ENCODE measurements at places on chromosomes 5 and 9.

DNA sequence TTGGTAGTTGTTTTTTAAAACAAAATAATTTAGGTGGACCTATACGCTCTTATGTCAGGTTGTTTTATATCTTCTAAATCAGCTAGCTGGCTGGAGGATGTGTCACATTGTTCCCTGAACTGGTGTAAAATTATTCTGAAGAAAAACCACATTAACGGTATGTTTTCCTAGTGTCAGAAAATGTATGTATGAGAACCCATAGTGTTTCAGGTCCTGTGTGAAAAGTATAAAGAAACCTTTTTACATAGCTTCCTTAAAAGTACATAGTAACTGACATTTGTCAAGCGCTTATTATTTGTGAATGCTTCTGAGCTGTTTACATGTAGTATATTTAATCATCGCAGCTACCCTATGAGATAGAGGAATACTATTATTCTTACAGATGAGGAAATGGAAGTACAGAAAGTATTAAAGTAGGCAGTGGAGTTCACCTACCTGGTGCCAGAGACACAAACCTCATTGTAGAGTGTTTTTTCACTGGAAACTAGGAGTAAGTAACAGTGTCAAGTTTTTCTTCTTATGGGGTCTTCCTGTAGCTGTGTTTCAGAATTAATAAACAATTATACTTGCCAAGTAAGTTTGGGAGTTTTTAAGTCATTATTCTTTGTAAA, 10.4 kb upstream of the FAM120AOS start:
- DNase-seq, result no peak

GRCh38 chr9:105900123-105900522, 205.8 kb downstream of the TMEM38B start:
- no peak for DNase-seq

GRCh38 chr9:126515873-126516505, 97.7 kb upstream of the LMX1B start:
- DNase-seq, result no peak

GRCh38 chr9:122364783-122365150, 6.1 kb upstream of the PTGS1 start:
- no peak for DNase-seq

DNA sequence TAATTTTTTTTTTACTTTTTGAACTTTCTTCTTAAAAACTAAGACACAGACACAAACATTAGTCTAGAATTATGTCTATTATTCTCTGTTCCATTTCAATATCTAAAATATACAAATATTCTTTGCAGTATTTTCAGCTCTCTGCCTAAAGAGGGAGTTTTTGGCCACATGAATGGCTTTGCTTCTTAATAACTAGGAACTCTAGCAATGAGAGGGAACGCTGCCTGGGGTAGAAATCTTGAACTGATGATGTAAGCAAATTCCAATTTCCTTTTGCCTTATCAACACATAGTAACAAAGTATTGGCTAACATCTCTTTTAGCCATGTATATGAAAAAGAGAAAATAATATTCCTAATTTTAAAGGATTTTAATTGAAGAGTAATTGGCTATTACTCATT, 51.9 kb downstream of the SLC25A46 start:
- DNase-seq, result no peak

- no peak for DNase-seq
These were observed 218.3 kb upstream of the ZNF462 start for GRCh38 chr9:106644661-106645060.

DNA sequence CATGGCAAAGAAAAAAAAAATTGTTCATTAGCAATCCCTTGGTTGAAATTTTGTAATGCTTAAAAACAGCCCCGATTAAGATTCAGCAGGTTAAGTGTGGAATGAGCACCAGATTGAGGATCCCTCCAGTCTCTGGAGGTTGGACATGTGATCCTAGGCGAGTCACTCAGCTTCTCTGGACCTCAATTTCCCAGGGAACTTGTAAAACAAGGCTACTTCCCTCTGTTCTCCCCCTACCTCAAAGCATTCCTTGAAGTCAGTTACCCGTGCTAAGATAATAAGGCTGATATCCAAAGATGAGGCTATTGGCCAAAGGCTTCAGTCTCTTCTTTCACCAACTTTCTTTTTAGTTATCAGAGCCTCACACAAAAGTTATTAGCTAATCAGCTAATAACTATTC, 2.9 kb downstream of the KLHL3 start:
- no peak for DNase-seq

DNA sequence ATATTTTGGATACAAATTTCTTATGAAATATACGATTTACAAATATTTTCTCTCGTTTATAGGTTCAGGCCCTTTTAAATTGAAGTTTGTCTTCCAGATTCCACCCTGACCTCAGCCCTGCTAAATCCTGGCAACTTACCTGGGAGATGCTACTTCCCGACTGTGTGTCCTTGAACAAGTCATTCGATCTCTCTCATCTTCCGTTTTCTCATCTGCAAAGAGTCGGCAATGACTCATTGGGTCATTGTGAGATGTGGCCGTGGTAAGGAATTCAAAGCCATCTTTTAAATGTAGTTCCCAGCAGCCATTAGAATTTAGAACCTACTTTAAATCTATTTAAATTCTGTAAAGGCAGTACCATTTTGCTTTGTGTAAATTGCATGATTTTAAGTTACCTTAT, 72.5 kb downstream of the LHX2 start:
- no peak for DNase-seq

DNA sequence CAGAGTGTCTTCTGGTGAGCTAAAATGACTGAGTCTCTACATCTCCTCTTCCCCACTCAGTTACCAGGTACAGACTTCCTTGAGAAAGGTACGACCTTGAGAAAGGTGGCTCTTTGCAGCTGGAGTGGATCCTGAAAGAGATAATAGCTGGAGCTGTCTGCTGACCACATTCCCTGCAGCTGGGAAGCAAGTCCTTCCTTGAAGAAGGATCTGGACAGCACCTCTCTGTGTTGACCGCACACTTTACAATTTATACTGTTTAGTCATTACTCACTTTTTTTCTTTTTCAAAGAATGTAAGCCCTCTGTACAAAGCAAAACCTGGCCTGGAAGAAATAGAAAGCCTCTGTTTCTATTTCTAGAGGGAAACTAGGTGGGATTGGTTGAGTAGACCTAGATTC, 148.8 kb downstream of the MACIR start:
- DNase-seq, result no peak

DNA sequence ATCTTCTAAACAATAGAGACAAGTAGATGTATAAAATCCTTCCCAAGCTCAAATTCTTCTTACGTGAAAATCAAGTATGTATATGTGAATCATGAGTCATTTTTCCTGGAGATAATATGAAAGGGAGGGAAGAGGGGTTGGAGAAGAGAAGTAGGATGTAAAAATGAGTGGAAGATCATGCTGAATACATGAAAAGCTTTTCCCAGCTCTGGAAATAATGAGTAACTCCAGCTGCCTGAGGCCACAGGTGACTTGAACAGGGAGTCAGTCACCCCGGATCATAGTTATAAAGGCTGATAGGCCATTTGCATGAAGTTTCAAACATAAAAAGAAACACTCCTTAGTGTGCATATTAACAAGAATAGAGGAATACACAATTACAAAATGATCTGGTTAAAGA, 486.7 kb downstream of the EFNA5 start:
- no peak for DNase-seq

GRCh38 chr9:16459421-16460148, 410.9 kb downstream of the BNC2 start:
- DNase-seq, result no peak

DNA sequence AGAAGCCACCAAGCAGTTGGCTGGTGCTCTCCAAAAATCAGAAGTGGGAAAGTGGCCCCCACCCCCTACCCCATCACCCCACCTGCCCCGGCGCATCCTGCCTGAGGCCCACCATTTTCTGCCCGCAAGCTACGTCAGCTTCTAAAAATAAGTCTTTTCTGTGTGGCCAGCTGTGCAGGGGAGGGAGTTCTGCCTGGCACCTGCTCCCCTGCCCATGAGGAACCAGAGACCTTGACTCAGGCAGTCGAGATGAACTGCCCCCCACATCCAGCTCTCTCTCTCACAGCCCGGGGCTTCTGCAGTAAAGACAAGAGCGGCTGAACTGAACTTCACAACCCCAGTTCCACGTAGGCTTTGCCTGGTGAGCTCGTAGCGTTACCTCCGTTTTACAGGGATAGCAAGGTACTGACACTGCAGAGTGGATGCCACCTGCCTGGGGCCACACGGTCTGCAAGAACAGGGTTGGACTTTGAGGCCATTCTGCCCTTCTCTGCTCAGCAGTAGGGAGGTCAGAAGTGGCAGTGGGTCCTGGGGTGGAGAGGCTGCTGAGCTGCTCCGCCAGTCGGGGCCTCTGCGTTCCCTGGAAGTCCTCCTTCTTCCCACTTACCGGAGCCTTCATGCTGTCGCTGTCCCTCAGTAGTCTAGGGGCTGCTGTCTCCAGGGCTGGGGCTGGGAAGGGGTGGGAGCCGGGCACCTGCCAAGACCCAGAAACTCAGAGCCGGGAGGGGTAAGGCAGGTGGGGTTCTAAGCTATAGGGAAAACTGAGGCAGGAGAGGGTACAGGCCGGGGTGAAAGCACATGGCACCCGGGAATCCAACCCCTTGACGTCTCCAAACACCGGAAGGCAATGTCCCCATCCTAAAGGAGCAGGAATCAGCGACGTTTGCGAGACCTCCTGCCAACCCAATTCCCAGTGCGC, 781 bp downstream of the ST6GALNAC4 start:
- DNase-seq, result no peak

- DNase-seq, result no peak
These were observed 101.6 kb upstream of the BASP1 start for GRCh38 chr5:17115855-17116254.

DNA sequence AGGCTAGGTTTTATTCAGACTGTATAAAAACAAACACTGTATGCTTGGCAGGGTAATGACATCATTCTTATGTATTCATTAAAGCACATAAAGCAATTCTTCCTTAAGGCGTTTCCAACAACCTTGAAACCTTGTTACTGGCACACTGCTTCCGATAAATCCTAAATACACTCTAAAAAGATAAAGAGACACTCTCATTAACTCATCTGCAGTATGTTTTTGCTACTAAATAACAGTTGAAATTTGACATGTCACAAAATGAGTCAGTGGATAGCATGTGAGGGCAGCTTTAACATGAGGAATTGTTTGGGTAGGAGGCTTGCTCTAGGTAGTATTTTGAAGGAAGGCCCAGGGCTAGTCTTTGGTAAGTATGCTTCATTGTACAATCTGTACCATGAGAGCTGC, 13.7 kb downstream of the YIPF5 start:
- DNase-seq, result no peak

GRCh38 chr5:122311961-122312590, at the start of gene SNCAIP:
Gene SNCAIP, plus strand, starts transcription at chr5:122312237. Its CDS starts 78,898 bp downstream, at chr5:122391135.
- DNase-seq, result no peak

DNA sequence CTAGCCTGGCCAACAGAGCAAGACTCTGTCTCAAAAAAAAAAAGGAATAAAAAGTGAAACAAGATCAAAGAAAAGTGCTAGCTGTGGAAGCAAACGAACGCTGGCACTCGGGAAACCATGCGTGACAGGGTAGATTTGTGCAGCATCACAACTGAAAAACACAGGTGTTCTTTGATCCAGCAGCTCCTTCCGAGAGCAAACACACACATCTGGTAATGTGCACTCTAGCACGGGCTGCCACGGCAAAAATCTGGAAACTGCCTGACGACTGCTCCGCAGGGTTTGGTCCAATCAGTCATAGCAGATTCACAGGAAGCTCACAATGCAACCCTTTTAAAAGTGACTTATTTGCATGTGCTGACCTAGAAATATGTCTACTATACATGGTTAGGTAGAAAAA, 80.0 kb downstream of the SYK start:
- DNase-seq, result no peak

DNA sequence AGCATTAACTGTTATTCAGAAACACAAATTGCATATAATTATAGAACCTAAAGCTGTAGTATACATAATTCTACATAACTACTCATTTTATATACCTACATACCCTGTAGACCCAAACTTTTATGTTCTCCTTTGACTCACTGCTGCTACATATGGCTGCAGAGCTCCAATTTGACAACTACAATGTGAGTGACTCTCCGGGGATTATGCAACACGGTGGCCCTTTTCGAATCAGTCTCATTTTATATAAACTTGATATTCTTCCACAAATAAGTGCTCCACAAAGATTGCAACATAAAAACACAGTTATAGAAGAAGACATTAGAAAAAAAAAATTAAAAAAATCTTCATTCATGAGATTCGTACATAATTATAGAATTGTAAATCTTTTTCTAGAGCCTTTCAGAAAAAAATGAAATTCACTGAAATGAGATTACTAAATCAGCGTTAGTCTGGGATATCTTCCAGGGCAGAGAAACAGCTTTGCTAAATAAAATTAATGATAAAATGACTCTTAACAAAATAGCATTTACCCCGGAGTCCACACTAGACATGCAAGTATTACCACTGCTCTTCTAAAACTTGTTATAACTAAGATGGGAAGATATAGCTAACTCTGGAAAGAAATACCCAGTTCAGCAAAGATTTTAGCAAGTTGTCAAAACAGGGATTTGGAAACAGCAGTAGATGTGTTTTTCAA, 52.6 kb downstream of the SRFBP1 start:
- no peak for DNase-seq

DNA sequence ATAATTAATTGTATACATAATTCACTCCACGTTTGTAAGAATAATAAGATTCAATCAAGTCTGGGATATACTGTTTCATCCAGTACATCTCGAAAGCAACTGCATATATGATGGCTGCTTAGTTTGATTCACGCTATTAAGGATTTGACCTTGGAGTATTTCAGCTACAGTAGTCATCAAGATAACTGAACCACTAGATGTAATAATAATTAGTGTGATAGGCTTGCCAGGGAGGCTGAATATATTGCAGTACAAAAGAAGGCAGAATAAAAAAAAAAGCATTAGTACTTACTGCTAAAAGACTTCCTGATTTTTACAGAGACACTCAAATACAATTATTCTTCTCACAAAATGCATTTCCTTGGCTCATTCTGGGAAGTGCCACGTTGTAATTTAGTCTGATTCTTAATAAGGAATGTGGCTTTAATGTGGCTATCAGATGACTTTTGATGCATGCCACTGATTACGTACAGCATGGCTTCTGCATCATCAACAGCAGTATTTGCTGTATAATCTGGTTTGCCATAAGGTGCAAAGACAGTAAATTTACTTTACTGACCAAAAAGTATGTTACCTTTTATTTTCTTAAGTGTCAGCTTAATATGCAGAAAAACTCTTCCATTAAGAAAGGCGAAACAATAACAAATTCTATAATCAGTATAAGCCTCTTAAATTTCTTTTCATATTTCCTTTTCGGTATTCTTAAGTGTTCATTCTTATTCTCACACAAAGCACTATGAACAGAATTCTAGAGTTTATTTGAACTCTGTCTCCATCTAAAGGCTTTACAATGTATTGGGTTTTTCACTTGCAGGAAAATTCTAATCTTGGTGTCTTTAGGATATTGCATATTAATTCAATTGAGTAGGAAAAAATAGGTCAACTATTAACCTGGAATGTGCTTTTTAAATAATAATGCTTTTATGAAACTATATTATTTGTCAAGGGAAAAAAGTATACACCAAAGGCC, 166.4 kb downstream of the SLF1 start:
- no peak for DNase-seq

GRCh38 chr5:6496207-6496584, 47.5 kb downstream of the UBE2QL1 start:
- no peak for DNase-seq

All from omental fat pad (tissue), 4 donors.